ENCODE measurements at places on chromosomes 1 and 21.

DNA sequence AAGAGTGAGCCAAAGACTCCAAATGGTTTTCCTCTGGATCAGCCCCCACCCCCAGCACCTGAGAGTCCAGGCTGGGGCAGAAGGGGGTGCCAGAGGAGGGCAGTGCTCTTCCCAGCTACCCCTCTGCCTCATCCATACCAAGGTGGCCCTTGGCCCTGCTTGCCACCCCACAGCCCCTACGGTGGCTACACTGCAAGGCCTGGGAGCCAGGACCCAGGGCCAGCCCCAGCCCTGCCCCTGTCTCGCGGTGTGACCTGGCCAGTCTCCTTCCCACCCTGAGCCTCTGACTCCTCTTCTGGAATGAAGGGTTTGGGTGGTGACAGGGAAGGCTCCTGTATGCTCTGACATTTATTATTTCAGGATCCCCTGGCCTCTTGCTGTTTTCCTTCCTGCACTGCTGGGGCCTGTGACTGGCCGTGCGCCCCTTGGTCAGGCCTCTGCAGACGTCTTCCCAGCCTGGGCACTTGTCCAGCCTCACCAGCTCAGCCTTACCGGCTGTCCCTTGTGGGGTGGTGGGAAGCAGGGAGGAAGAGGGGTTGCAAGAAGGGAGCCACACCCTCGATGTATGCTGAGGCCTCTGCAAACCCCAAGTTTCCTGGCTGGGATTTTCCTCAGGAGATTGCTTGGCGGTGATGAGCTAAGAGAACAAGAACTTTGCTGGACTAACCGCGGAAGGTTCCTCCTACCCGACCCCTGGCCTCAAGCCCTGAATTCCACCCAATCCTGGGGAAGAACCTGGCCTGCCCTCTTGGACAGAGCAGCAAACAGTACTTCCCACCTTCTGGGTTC is 13.5 kb downstream of the ASAP3 start:
- DNase-seq, result no peak

GRCh38 chr1:35539824-35540261 is 17.4 kb downstream of the KIAA0319L start:
- peak; percentile 28 for DNase-seq

DNA sequence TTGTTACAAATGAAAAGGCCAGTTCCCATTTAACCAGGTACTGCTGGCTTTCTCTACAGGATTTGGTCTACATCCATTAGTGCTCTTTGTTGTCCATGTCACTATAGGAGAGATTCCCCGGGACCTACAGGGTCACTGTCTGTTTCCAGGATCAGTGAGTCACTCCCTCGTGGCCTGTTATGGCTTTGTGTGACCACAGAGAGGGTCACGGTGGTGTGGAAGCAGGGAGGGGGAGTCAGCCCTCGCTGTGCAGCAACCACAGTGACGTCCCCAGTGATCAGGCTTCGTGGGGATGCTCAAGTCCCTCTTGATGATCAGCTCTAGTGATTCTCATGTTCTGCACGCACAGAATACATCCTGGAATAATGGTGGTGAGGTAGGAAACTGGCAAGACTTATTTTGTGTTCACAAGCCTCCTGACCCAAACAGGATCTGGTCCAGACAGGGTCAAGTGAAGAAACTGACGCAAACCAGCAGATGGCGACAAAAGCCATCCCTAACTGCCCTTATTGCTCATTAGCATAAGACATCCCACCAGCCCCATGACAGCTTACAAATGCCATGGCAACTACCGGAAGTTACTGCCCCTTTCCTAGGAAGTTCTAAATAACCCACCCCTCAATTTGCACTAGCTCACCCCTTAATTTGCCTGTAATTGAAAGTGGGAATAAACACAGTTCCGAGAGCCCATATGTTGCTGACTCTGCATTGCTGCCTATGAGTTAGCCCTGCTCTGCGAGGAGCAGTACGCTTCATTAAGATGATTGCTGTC is 98.5 kb downstream of the DISC1 start:
- DNase-seq, result no peak

GRCh38 chr1:156711011-156711817 is 5.8 kb upstream of the CRABP2 start:
- DNase-seq, result no peak

GRCh38 chr21:46153247-46154154 is 1.9 kb downstream of the FTCD start:
- DNase-seq, result peak; percentile 48

- DNase-seq, result peak; percentile 2
Measured at GRCh38 chr1:203990118-203990517, 82.8 kb upstream of the SOX13 start.

DNA sequence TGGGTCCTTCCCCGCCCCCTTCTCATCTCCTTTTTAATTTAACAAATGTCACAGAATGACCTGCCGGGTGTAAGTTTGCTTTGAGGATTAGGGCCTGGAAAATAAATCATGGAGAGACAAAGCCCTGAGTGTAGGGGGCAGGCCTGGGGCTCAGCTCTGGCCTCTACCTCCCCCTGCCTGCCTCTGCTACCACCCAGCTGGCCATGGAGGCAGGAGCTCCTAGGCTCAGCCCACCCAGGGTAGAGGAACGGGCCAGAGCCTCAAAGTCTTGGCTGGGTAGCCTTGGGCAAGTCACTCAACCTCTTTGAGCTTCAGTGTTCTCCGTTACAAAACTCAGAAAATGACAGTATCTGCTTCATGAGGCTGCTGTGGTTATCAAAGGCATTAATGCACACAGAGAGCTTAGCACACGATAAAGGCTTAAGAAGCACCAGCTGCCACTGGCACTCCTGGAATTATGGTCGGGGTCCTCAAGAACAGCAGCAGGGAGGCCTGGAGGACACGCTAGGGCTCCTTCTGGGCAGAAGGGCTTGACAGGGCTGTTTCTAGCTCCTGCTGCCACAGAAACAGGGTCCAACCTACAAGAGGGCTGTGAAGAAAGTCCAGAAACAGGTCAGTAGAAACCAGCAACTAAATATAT is 39.0 kb downstream of the LRP8 start:
- DNase-seq, result no peak

Data from CD4-positive, alpha-beta T cell treated with Interleukin-2 at 100 ng/mL for 4 hours (primary cell).